ENCODE measurements at places on chromosomes 16 and 17. TPM values are rescaled to one million over a fixed set of nuclear protein-coding genes. Genes with fewer than 3 reads are reported as not detected.

GRCh38 chr17:78735832-78736525 is 46.1 kb downstream of the CYTH1 start:
- H3K27ac ChIP-seq, result peak overlapping the region; percentile 10
- H3K36me3 ChIP-seq, result no peaks in the 10 kb centered on the region
- peak; percentile 41 for DNase-seq
- no peak overlapping the region for H3K4me3 ChIP-seq

GRCh38 chr17:6489016-6489550 is 44.8 kb downstream of the PIMREG start:
- no peaks in the 10 kb centered on the region for H3K36me3 ChIP-seq
- no peak overlapping the region for H3K27ac ChIP-seq
- no peaks in the 10 kb centered on the region for H3K27me3 ChIP-seq
- no peak for DNase-seq
- H3K4me3 ChIP-seq, result no peak overlapping the region

DNA sequence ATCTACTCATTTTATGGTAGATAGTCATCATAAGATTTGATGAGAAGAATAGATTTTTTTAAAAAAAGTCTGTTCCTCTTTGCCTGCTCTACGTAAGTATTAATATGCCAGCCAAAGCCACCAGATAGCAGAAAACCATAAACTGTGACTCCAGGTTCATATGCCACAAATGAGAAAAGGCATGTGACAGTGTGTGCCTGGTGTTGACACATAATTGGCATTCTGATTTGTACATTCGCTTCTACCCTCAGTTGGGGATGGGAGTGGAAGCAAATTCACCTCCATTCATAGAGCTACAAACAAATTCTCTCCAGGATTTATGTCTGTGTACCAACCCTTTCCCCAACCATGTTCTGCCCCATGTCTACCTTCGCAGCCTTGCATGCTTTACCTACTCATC is 391.6 kb downstream of the PMP22 start:
- H3K4me1 ChIP-seq, result no peaks in the 10 kb centered on the region
- no peaks in the 10 kb centered on the region for H3K27me3 ChIP-seq

DNA sequence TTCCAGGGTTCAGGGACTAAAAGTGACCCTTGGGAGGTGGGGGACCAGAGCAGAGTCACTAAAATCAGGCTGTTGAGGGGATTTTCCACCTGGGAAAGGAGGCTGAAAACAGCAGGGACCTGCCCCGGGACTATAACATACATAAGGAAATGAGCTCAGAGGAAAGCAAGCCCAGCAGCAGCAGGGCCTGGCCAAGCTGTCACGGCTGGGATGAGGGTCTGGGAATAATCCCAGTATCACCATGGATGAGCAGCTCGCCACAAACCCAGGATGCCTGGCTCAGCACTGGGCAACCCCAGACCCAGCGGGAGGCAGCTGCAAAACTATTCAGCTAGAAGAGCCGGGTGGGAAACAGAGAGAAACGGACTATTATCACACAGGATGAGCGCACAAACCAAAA is 72.4 kb downstream of the RPH3AL start:
- DNase-seq, result no peak
- H3K4me3 ChIP-seq, result no peak overlapping the region
- no peaks in the 10 kb centered on the region for H3K36me3 ChIP-seq

GRCh38 chr17:69268543-69269014 is 40.0 kb upstream of the ABCA10 start:
- H3K27me3 ChIP-seq, result no peaks in the 10 kb centered on the region
- DNase-seq, result no peak
- H3K4me1 ChIP-seq, result no peaks in the 10 kb centered on the region
- H3K27ac ChIP-seq, result no peak overlapping the region

DNA sequence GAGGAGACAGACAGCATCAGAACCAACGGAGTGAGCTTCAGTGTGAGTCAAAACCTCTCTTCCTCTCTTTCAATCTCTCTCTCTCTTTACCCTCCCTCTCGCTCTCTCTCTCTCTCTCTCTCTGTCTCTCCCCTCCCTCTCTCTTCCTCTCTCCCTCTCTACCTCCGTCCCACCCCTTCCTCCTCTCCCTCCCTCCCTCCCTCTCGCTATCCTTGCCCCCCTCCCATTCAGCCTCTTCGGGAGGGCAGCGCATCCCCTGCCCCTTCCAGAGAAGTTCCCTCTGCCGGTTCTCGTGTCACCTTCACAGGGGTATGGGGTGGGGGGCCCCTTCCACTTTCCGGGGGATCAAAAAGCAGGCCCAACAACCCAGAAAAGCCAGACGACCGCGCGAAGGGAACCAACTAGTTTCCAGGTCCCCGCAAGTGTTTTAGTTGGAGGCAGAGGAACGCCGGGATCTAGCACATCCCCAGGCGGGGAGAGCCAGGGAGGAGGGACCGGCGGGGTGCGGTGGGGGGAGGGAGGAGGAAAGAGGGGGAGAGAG is 28.9 kb upstream of the RBFOX1 start:
- DNase-seq, result no peak
- H3K4me1 ChIP-seq, result no peaks in the 10 kb centered on the region
- H3K27me3 ChIP-seq, result no peaks in the 10 kb centered on the region
- no peaks in the 10 kb centered on the region for H3K36me3 ChIP-seq
- H3K27ac ChIP-seq, result no peak overlapping the region

GRCh38 chr17:31580706-31581490 is 189.4 kb downstream of the RAB11FIP4 start:
- H3K27ac ChIP-seq, result peak overlapping the region; percentile 86
- peaks cover 14% of the 10 kb centered on the region for H3K36me3 ChIP-seq
- peaks cover 35% of the 10 kb centered on the region for H3K4me1 ChIP-seq

- H3K27ac ChIP-seq, result peak overlapping the region; percentile 95
- peaks cover 48% of the 10 kb centered on the region for H3K4me1 ChIP-seq
- peaks cover 16% of the 10 kb centered on the region for H3K36me3 ChIP-seq
- H3K27me3 ChIP-seq, result no peaks in the 10 kb centered on the region
- no peak for DNase-seq
Observed at GRCh38 chr17:76558198-76559095, 18.6 kb downstream of the PRCD start.

DNA sequence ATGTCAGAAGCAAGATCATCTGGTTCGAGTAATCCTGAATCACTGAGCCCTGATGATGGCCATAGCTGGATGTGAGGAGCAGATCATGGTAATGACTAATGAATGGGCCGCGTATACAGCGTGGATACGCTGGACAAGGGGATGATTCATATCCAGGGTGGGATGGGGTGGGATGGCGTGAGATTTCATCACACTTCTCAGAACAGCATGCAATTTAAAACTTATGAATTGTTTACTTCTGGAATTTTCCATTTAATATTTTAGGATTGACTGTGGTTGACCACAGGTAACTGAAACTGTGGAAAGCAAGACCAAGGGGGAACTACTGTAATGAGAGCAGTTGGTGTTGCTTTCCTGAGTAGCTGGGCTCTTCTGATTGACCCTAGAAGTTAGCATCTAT is 225.5 kb downstream of the STX8 start:
- H3K4me1 ChIP-seq, result peaks cover 10% of the 10 kb centered on the region
- peak overlapping the region; percentile 68 for H3K27ac ChIP-seq
- no peaks in the 10 kb centered on the region for H3K36me3 ChIP-seq

- no peaks in the 10 kb centered on the region for H3K4me1 ChIP-seq
- DNase-seq, result no peak
- no peak overlapping the region for H3K27ac ChIP-seq
- peaks cover 17% of the 10 kb centered on the region for H3K36me3 ChIP-seq
- H3K27me3 ChIP-seq, result no peaks in the 10 kb centered on the region
Observed at GRCh38 chr16:84054271-84054670, 11.7 kb upstream of the SLC38A8 start.

Gene METTL26
- 56.4 TPM for total RNA-seq

Gene MPV17L
- 0.65 TPM for total RNA-seq

Data from astrocyte (in vitro differentiated cells and primary cell).